ENCODE measurements at places on chromosomes 5 and 9.
A peak's percentile ranks its signal among the peaks of the same experiment; 100 is the strongest.

GRCh38 chr5:138186002-138186447 is 7.1 kb downstream of the KIF20A start:
- H3K36me3 ChIP-seq: peaks cover 32% of the 10 kb centered on the region
- no peaks in the 10 kb centered on the region for H3K27me3 ChIP-seq
- no peak overlapping the region for H3K4me3 ChIP-seq

GRCh38 chr9:98412101-98412842 is 156.8 kb upstream of the TBC1D2 start:
- peaks cover 50% of the 10 kb centered on the region for H3K27me3 ChIP-seq
- H3K4me3 ChIP-seq: no peak overlapping the region
- H3K4me1 ChIP-seq: no peaks in the 10 kb centered on the region
- DNase-seq: no peak

DNA sequence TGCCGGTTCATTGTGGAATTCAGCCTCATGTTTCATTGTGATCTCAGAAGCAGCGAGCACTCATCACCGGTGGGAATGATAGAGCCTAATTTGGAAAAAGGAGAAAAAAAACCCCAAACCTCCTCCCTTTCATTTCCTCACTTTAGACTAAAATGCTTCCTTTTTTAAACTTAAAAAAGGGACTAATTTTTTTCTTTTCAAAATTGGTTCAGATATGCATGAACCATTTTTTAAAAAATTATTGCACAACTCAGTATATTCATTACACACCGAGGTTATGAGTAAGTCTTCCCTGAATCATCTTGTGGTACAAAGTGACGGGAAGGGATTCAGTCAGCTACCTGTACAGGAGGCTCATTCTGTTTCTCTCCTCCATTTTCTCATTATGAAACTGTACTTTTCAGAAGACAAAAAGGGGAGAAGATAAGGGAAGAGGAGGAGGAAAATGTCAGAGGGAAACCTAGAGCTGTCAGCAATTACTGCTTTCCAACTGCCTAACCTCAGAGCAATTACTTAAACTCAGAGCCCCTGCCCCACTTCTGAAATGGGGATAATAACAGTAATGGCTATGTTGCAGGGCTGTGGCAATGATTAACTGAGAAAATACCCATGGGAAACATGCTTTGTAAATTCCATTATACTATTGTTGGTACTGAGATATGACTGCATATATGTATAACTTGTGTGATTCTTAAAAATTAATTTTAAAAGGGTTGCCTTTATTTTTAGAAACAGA is 24.0 kb downstream of the GALNT10 start:
- H3K4me1 ChIP-seq: peaks cover 55% of the 10 kb centered on the region
- H3K36me3 ChIP-seq: peaks cover 18% of the 10 kb centered on the region
- H3K27me3 ChIP-seq: no peaks in the 10 kb centered on the region
- peak overlapping the region; percentile 19 for H3K4me3 ChIP-seq
- DNase-seq: no peak
- H3K27ac ChIP-seq: peak overlapping the region; percentile 73

- no peaks in the 10 kb centered on the region for H3K4me1 ChIP-seq
- no peak overlapping the region for H3K4me3 ChIP-seq
- H3K27ac ChIP-seq: no peak overlapping the region
- DNase-seq: no peak
- no peaks in the 10 kb centered on the region for H3K27me3 ChIP-seq
Measured at GRCh38 chr9:121945281-121945680, 147.8 kb downstream of the TTLL11 start.

DNA sequence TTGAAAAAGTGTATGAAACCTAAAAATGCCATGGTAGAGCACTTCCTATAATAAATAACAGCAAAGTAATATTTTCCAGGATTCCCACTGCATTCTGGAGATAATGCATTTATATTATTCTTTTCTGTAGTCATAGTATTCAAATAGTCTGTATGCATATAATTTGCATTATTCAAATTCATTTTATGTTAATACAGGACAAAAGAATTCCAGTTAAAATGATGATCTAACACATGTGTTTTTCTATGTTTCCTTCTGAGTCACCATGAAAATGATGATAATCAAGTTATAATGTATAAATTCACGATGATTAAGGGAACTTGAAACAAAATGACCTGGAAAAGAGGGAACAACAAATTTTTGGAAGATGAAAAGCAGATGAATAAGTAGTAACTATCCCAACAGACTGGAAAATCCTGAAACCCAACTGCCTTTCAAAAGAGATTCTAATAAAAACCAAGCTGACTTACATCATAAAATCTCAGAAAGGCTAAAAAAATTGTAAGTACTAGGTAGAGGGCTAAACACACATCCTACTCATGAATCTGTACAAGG is 358.6 kb upstream of the PAPPA start:
- no peaks in the 10 kb centered on the region for H3K27me3 ChIP-seq
- H3K27ac ChIP-seq: no peak overlapping the region
- H3K4me1 ChIP-seq: no peaks in the 10 kb centered on the region

DNA sequence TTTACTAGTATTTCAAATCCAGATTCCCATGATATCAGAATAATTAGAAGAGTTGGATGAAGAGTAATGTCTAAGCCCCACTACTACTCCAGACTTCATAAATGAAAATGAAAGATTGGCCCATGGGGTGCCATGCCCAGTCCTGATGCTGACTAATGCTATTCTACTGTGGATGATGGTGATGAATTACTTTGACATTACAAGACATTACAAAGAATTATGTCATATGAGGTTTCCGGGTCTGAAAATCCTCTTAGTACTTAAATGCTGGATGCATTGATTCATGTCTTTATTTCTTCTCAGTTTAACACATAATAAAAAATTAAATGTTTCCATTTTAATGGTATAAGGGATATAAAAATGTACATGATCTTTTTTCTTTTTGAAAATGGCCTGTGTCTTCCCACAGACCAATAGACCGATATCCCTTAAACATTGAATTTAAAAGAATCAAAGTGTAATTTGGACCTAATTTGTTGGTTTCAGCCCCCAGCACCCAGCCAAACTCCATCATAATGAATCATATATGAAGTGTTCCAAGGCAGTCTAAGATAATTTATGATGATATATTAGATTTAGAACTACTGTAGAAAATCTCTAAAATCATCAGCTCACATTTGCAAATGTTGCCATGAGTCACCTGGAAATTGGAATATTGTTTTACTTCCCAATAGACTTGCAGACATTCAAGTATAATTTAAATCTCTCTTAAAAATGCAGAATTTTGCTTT is 223.6 kb upstream of the SGCD start:
- H3K4me3 ChIP-seq: no peak overlapping the region
- no peaks in the 10 kb centered on the region for H3K27me3 ChIP-seq
- DNase-seq: no peak
- no peaks in the 10 kb centered on the region for H3K4me1 ChIP-seq

DNA sequence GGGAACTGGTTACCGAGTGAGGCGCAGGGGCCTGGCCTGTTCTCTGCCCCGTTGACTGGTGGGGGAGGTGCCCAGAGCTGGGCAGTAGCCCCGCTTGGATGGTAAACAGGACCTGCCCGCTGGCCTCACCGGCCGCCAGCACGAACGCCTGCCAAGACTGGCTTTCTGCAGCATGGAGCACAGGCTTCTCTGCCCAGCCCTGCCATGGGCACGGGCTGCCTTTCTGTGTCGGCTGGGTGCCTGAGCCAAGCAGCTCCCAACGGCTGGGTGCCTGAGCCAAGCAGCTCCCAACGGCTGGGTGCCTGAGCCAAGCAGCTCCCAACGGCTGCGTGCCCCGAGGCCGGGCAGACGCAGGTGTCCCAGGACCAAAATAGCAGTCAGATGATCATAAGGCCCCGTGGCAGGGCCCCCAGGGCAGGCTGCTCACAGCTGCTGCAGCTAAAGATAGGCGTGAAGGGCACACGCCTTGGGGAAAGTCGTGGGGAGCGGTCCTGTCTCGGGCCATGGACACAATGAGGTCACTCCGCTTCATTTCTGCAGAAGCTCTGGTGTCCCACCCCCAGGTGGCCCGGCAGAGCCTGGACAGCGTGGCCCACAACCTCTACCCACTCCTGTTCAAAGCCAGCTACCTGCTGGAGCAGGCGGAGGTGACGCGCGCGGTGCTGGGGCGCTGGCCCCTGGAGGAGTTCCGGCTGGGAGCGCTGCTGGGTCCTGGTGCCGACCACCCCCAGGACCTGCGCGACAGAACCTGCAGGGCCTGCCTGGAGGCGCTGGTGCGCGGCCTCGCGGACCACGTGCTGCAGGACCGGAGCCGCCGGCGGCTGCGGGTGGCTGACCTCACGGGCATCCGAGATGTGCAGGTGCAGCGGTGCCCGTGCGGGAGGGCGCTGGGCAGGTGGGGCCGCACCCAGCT is at the start of gene LRRC14B:
LRRC14B (plus strand) TSS at position 460 of the 913 bp plus-strand sequence; CDS start at position 504, 44 bp downstream.
- H3K4me1 ChIP-seq: peaks cover 14% of the 10 kb centered on the region

DNA sequence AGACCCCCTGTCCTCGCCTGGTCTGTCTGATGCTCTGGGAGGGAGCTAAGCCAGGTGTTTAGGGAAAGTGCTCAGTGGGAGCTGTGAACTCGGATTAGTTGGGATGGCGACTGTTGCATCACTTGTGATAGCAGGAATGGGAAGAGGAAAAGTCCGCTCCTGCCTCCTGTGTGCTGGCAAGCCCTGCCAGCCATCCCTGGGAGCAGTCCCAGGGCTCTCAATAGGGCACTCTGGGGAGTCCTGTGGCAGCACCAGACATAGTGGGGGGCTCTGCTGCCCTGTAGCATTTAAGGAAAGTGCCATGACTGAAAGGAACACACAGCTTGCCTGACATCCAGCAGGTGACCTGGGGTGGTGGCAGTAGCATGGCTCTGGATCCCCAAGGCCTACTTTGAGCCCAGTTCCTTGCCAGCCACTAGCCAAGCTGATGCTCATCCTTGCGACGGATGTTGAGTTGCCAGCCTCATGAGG is 81.5 kb downstream of the AMBP start:
- peaks cover 5% of the 10 kb centered on the region for H3K27me3 ChIP-seq
- peaks cover 3% of the 10 kb centered on the region for H3K4me1 ChIP-seq
- H3K36me3 ChIP-seq: no peaks in the 10 kb centered on the region
- no peak overlapping the region for H3K4me3 ChIP-seq
- H3K27ac ChIP-seq: no peak overlapping the region

DNA sequence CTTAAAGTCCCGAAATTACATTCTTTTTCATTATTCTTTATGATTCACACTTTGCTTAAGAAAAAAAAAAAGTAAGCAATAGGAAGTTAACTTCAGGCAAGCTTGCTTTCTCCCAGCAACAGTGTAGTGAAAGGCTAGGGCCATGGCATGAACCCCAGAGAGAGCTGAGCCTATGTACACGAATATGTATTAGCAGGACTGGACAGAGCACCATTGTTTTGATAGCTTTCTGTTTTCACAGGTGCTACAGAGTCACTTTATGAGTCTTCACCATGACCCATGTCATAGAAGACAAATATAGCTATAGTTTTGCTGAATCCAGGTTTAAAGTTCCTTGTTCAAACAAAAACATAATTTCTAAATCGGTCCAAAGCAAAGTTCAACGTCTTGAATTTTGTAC is 199.2 kb downstream of the ADAMTSL1 start:
- H3K27ac ChIP-seq: no peak overlapping the region
- H3K4me1 ChIP-seq: no peaks in the 10 kb centered on the region
- DNase-seq: no peak
- no peaks in the 10 kb centered on the region for H3K27me3 ChIP-seq
- no peak overlapping the region for H3K4me3 ChIP-seq
- H3K36me3 ChIP-seq: no peaks in the 10 kb centered on the region

DNA sequence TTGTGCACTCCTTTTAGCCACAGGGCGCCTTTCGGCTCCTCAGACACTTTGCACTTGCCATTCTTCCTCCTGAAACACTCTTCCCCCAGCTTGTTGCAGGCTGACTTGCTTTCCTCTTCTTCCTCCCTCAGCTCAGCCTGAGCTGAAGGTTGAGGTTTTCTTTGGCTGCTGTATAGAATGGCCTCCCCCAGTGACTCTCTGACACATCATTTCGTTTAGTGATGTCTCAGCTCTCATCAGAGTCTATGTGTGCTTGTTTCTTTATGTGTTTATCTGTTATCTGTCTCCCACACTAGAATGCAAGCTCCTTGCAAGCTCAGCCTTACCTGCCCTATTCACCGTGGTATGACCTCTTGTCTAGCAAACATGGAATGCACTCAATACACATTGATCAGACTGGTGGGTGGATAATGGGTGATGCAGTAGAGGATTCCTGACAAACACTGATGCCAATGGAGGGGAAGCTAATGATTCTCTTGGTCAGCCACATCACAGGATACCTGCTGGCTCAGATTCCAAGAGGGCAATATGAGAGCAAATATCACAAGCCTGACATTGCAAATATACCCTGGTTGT is 112.9 kb upstream of the STC2 start:
- DNase-seq: no peak
- H3K27ac ChIP-seq: no peak overlapping the region
- peaks cover 20% of the 10 kb centered on the region for H3K27me3 ChIP-seq
- H3K4me3 ChIP-seq: no peak overlapping the region

DNA sequence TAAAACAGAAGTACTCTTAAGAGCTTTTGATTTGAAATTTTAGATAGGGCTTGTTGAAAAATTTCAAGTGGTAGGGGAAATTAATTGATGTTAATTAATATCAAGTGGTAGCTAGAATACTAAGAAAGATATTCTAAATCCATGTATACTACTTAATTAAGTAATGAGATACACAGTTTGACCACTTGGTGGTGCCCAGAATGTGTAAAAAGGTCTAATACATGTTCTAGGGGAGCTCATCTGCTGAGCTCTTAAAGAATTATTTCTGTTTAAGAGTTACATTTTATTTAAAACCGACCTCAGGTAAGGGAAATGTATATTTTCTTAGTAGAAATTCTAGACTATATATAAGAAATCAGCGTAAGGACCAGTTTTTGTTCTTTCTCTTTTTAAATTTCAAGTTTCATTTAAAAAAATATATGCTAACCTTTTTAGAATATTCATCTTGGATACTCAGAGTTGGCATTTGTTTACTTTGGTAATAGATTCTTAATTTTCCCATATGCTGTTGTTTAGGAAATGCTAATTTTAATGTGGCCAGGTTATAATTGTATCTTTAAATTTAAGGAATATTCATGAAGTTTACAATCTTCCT is 61.5 kb downstream of the LNPEP start:
- H3K27me3 ChIP-seq: no peaks in the 10 kb centered on the region
- peaks cover 52% of the 10 kb centered on the region for H3K36me3 ChIP-seq
- no peak overlapping the region for H3K4me3 ChIP-seq
- H3K27ac ChIP-seq: no peak overlapping the region
- H3K4me1 ChIP-seq: peaks cover 8% of the 10 kb centered on the region

DNA sequence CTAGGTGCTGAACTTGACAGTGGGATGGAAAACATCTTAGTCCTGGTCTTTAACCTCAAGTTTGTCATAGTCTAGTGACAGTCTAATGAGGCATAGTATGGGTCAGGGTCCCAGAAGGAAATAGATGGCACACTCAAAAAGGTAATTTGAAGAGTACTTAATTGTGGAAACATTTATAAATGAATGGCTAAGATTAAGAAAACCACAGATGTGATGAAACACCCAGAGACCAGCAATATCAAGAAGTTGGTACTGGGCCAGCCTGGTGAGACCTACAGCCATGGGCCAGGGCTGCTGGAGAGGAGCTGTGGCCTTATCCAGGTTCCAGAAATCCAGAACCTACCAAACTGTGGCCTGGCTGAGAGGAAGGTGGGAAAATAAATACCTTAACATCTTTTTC is 93.5 kb upstream of the ATG10 start:
- no peak overlapping the region for H3K4me3 ChIP-seq
- H3K27ac ChIP-seq: no peak overlapping the region
- DNase-seq: no peak
- H3K36me3 ChIP-seq: no peaks in the 10 kb centered on the region
